ENCODE measurements at places on chromosomes 13 and 19. TPM values are rescaled to one million over a fixed set of nuclear protein-coding genes. Genes with fewer than 3 reads are reported as not detected.

The PEAK3 gene
- not detected for total RNA-seq

The ACP7 gene
- total RNA-seq = not detected

The IGLON5 gene
- 9.5 TPM for total RNA-seq

The CLDN10 gene
- total RNA-seq = 17.1 TPM

All from diencephalon (tissue), 1 donor.